ENCODE measurements at places on chromosomes 7 and 10.

GRCh38 chr10:131077724-131078123 lies 233.8 kb downstream of the TCERG1L start:
- DNase-seq, result no peak

- DNase-seq, result no peak
These were observed 15.6 kb downstream of the COBL start for GRCh38 chr7:51300762-51301674.

GRCh38 chr7:30987936-30988335 lies 24.2 kb downstream of the GHRHR start:
- no peak for DNase-seq

- no peak for DNase-seq
These were observed 19.4 kb downstream of the MCM10 start for GRCh38 chr10:13180788-13181187.

DNA sequence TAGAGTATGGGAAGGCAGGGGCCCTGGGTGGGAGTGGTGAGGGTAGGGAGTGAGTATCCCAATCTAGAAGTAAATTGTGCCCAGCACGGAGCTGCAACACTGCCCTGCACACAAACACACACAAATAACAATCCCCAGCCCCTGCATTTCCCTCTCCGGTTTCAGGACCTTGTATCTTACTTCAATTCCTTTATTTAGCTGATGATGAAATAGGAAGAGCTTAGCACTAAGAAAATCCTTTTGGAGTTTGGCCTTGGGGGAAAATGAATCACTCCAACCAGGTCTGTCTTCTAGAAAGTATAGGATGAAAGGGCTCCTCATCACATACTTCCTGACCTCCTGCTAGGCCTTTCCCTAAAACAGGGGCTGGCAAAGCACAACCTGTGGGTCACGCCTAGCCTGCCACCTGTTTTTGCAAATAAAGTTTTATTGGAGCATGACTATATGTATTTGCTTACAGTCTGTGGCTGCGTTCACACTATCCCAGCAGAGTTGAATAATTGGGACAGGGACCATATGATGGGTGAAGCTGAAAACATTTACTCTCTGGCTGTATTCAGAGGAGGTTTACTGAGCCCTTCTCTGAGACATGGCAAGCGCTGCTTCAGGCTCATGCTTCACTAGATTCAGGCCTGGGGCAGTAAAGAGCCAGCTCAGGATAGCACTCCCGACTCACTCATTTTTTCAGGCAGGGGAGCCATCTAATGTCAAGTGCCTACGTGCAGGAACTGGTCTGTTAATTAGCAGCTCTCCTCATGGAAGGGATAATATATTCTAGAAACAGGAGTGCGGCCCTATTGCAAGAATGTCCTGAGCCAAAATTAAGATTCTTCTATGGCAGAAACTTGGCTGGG lies 111.0 kb downstream of the EGFR start:
- DNase-seq, result no peak

Data from iPS-NIHi11 (cell line).